CD8-positive, alpha-beta T cell (primary cell): ENCODE measurements at places on chromosomes 12 and 14. TPM values are rescaled to one million over a fixed set of nuclear protein-coding genes. Genes with fewer than 3 reads are reported as not detected.
A peak's percentile ranks its signal among the peaks of the same experiment; 100 is the strongest.

The SERPINA1 gene
- 0.35 TPM for total RNA-seq

The KLRC3 gene
- 6.2 TPM for total RNA-seq

DNA sequence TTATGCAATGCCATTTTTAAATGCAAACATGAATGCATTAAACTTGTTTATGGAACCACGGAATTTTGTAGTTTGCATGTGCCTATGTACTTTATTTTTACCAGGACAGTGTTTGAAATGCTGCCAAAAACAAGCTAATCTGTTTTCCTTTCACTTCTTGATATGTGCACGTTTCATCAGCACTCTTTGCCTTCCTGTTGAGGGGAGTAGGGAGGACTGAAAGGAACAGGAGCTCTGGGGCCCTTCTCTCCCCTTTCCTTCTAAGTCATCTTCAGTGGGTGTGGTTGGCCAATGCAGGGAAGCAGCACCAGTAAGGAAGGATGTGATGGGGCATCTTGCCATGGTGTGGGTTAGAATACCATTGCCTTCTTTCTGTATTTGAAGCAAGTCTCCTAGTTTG is 12.1 kb upstream of the PPP4R4 start:
- DNase-seq: no peak

- no peak for DNase-seq
Observed at GRCh38 chr12:80857311-80857710, 80.4 kb downstream of the LIN7A start.

DNA sequence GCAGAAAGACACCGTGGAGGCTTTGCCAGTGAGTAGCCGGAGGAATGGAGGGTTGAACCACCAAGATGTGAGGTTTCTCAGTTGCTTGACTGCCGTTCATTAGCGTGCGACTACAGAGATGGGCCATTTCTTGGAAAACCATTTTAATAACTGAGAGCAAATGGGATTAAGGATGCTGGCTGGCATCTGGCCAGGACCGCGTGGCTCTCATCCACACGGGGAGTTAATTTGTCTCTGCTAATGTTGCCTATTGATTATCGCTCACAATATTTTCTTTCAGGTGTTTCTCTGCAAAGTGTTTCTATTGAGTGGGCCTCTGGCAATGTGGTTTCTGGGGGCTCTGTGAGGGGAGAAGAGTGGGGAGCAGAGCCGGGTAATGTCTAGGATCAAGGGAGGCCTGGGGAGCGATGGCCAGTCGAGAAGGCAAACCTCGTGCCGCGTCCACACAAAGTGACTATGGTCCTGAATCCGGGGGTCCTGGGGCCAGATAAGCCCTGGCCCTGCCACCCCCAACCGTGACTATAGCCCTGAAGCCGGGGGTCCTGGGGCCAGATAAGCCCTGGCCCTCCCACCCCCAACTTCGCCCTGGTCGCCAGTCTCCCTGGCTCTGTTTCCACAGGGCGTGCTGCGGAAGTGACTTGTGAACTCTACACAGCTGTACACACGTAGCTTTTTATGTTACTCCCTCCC is 110.6 kb downstream of the PRMT8 start:
- no peak for DNase-seq

- DNase-seq: no peak
Observed at GRCh38 chr14:22409006-22409405, 180.0 kb downstream of the DAD1 start.

- peak; percentile 54 for DNase-seq
Observed at GRCh38 chr14:104876251-104876699, 11.2 kb downstream of the CEP170B start.

DNA sequence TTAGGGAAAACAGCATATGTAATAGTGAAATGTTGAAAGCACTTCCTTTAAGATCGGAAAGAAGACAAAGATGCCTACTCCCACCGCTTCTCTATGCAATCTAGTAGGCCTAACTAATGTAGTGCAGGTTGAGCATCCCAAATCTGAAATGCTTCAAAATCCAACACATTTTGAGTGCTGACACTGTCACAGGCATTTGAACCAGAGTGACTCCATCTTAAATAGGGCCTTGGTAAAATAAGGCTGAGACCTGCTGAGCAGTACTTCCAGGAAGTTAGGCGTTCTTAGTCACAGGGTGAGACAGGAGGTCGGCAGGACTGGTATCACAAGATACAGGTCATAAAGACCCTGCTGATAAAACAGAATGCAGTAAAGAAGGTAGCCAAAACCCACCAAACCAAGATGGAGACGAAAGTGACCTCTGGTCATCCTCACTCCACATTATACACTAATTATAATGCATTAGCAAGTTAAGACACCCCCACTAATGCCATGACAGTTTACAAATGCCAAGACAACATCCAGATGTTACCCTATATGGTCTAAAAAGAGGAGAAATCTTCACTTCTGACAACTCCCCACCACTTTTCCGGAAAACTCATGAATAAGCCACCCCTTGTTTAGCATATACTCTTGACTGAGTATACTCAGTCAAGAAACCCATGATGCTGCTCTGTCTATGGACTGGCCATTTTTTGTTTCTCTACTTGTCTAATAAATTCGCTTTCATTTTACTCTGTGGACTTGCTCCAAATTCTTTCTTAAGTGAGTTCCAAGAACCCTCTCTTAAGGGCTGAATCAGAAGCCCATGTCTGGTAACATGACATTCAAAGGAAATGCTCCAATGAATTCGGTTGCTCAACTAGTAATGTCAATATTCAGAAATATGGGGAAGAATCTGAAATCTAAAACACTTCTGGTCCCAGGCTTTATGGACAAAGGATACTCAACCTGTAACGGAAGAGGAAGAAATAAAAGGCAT is 47.1 kb upstream of the MTERF2 start:
- no peak for DNase-seq

- no peak for DNase-seq
Observed at GRCh38 chr14:89186856-89187376, 230.1 kb downstream of the FOXN3 start.

DNA sequence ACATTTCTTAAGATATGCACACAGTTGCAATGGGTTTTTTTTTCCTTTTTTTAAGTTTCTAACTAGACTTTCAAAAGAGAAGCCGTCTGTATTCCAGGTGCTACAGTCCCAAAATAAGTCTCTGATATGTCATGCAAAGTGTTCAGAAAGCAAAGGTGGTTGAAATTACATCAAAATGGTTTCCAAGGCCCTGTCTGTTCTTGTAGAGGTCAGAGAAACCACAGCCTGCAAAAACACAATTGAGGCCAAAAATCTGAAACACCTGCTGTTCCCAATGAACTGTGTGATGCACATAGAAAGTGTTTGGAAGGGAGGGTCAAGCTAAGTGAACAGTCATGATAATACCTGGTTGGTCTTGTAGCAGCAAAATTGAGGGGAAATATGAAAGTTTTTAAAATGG is 91.0 kb downstream of the VRK1 start:
- no peak for DNase-seq

DNA sequence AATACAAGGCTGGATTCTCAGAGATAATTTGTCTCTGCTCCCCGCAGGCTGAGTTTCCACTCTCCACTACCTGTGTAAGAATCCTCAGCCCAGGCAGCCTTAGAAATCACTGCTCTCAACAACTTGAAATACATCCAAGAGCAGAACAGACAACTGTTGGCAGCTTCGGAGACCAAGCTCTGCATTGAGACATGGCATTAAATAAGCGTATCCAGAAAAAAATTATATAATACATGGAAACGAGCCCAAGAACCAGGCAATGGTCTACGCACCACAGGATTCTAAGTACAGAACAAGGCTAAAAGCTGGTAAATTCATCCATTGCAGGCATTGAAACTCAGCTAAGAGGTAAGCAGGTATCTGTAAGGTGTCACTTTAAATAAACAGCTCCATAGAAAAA is 165.5 kb upstream of the DIO3 start:
- DNase-seq: no peak

GRCh38 chr14:75109877-75110276 is 17.0 kb downstream of the NEK9 start:
- DNase-seq: no peak
